CD4-positive, alpha-beta T cell treated with Interleukin-21 for 1 hour (primary cell): ENCODE measurements at places on chromosomes 1 and 21.

GRCh38 chr1:27568300-27569087, 35.5 kb downstream of the AHDC1 start:
- DNase-seq = peak; percentile 96

GRCh38 chr1:202172015-202172355, 11.6 kb upstream of the PTPN7 start:
- DNase-seq = no peak

GRCh38 chr1:203858055-203858454, 3.3 kb upstream of the SNRPE start:
- no peak for DNase-seq

GRCh38 chr21:36929622-36930021, 36.8 kb downstream of the HLCS start:
- DNase-seq = no peak

- DNase-seq = no peak
Observed at GRCh38 chr1:119470377-119470776, 36.6 kb upstream of the HSD3B1 start.

DNA sequence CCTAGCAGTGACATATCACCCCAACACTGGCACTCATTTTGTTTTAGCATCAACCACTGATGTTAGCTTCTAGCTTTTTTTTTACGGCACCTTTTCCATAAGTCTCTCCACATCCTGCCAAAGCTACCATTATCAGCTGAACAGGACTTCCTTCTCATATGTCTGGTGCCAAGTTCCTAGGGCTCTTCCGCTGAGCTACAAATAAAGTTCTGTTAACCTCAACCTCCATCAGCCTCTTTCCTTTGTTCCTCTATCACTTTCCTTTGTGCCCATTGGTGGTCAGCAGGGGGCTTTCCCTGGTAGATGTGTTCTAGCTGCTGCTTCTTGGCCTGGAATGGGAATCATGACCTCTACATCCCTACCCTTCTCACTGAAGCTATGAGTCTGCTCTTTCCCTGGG, 163.8 kb downstream of the FAF1 start:
- DNase-seq = no peak

DNA sequence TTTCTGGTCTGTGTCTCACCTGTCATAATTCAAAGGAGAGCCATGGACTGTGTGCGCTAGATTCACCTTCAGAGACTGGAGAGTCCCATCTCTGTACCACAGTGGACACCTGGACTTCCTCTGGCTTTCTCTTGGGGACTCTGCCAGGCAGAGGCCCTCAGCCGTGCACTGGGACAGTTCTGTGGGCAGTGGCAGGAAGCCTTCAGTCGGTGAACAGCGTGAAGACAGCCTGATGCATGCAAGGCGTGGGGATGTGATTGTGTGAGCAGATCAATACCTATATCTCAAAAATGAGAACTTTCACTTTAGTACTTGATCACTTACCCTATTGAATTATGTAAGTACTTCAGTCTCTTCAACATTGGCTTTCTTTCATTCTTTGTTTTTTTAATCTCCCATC, 245.3 kb downstream of the DISC1 start:
- no peak for DNase-seq

GRCh38 chr1:77541162-77541545, 141.3 kb downstream of the ZZZ3 start:
- DNase-seq = no peak

- no peak for DNase-seq
Observed at GRCh38 chr1:174110053-174110452, 49.3 kb upstream of the RABGAP1L start.

GRCh38 chr1:166969074-166969677, 6.2 kb downstream of the ILDR2 start:
- DNase-seq = no peak

- no peak for DNase-seq
Observed at GRCh38 chr1:192766876-192767275, 42.0 kb upstream of the RGS2 start.

DNA sequence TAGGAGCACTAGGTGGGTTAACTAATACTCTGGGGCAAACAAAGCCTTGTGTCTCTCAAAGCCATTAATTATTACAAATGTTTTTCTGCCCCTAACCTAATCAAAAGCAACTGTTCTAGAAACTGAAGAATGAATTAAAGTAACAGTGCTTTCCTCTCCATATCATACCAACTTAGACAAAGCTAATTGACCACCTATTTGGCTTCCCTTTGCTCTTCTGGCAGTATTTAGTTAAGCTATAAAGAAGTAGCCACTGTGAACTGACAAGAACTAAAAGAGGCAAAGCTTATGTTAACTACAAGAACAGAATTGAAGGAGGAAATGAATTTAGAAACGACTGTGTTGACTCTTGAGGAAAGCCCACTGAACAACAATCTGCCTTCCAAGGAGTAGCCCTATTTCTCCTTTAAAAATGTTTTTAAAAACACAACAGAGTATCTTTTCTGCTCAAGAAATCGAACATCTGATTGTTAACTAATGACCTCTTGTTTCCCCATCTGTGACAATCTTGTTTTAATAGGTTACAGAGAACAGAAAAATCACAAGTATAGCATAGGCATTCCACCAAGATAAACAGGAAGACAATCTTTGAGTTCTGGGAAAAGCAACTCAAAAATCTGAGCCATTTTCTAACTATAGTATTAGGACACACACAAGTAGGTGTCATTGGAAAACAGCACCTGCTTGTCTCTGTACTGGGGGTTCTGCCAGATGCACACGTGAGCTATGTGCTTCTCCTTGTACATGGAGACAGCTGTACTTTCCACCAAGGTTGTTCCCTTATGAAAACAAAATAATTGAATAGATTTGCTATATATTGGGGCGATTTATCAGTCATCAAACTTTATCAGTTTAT, 3.1 kb upstream of the EGLN1 start:
- no peak for DNase-seq

DNA sequence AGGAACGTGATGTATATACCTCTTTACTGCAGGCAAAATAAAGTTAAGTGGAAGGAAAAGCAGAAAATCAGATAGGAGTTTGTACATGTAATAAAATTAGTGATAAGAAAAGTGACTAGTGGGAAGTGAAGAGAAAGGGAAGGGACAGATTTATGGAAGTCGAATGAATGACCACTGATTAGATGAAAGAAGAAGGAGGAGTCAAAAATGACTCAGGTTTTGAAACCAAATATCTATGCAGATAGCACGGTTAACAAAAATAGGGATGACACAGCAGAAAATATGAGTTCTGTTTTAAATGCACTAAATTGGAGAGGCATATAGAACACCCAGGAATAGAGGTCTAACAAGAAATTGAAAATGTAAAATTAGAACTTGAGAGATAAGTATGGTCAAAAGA, 128.0 kb downstream of the HMCN1 start:
- DNase-seq = no peak

DNA sequence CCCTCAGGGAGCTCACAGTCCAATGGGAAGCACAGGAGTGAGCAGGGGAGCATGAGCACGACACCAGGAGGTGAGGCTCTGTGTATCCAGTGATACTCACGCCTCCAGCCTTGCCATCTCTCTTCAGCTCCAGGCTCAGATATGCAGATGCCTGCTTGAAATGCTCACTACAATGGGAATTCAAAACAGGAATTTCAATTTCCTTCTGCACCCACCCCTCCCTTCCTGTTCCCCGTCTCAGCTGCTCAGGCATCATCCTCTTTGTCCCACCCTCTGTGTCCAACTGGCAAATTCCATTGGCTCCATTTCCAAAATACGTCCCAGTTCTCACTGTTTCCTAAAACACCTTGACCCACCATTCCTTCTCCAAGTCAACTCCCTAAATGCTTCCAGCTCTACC, 58.9 kb downstream of the FBXO2 start:
- no peak for DNase-seq

DNA sequence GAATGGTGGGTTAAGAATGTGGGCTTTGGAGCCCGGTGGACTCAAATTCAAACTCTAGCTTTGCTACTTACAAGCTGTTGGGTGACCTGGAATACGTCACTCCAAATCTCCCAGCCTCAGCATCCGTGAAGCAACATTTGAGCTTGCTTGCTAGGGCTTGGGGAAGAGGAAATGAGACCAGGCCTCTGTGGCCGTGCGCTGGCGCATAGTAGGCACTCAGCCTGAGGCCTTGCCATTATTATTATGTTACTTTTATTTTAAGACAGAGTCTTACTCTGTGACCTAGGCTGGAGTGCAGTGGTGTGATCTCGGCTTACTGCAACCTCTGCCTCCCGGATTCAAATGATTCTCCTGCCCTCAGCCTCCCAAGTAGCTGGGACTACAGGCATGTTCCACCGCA, 12.3 kb upstream of the MFAP2 start:
- DNase-seq = no peak
